ENCODE measurements at places on chromosomes 6 and 20. TPM values are rescaled to one million over a fixed set of nuclear protein-coding genes. Genes with fewer than 3 reads are reported as not detected.

GRCh38 chr6:137033828-137034227 lies 10.9 kb downstream of the IL20RA start:
- DNase-seq, result no peak

DNA sequence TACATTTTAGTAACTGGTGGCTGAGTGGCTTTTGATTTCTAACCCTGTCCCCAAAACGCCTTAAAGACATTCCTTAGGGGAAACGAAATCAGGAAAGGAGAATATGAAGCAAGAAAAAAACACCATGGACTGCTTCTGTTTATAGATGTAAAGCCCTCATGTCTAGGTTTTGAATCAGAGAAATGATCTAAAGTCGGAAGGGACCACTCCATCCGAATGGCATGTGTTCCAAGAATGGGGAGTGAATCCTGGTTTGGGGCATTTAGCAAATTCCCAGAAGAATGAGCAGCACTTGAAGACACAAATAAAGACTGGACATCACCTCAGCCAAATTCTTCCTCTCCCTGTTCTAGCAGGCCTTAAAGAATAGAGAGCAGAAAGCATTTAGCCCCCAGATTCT lies 65.6 kb downstream of the CAP2 start:
- DNase-seq, result no peak

DNA sequence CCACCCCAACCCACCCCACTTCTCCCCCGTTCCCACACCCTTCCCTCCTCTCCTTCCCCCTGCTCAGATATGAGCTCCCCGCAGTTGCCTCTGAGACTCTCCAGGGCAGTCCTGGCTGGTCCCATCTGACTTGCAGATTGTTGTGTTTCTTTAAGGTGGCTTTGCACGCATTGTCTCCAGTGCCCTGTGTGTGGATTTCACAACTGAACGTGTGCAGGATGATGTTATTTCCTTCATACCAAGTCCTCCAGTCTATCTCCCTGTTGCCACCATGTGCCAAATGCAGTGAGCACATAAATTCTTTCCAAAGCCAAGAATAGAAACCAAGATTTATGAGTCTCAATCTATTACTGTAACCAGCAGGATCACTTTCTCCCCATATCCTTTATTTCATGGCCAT lies 79.1 kb downstream of the TMEM242 start:
- DNase-seq, result no peak

- no peak for DNase-seq
Measured at GRCh38 chr6:6522709-6523108, 65.8 kb upstream of the LY86 start.

DNA sequence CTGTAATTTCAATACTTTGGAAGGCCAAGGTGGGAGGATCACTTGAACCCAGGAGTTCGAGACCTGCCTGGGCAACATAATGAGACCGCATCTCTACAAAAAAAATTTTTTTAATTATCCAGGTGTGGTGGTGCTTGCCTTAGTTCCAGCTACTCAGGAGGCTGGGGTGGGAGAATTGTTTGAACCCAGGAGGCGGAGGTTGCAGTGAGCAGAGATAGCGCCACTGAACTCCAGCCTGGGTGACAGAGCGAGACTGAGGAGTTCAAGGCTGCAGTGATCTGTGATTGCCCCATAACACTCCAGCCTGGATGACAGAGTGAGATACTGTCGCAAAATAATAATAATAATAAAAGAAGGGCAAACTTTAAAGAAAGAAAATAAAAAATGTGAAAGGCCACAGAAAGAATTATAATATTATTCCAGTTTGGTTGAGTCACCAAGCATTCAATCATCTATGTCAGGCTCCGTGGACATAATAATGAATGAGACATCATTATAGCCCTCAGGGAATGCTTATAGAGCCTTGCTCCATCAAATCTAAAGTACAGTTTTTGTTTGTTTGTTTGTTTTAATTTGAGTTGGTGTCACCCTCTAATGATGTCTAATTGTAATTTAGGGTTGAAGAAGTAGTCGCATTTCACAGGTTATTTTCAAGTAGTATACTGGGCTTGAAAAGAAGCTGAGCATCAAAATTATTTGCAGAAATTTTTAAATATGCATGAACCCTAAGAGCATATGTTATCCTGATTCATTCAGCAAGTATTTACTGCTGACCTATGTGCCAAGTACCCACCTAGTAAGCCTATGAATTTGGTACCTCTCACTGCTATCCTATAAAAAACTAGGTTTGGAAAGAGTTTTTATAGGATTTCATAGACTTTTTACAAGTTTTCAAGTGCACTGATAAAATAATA lies 15.1 kb downstream of the GLYATL3 start:
- no peak for DNase-seq

DNA sequence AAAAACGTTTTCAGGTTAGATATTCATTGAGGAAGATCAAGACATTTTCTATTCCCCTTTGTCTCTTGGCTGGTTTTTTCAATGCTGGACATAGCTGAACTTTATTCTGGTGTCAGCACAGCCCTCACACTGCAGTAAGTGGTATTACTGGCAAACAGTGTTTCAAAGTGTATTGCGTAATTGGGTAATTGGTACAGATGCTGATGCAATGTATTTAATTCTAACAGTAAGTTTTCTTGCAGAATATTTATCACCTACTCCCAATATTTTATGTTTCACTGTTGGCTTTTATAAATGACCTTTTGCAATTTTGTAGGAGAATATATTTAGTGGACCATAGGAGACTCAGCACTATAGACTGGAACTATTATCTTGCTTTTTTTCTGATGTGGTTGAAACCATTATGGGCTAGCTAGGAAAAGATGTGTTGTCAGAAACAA lies 287.6 kb upstream of the SOX4 start:
- DNase-seq, result no peak

DNA sequence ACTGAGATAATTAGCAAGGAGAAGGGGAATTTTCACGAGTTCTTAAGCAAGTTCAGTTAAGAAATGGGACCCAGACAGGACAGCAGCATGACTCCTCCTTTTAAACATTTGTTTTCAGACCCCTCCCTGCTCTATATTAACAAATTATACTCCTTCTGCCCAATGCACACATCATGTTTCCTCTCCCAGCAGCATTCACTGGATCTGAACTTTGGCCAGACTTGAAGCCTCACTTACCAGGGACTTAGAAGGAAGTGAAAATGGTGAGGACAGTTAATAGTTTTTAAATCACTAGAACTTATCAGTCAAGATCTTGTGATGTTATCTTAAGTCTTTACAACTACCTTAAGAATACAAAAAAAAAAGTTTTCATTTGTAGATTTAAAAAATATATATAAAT lies 1174.7 kb upstream of the MAP3K7 start:
- DNase-seq, result no peak

- DNase-seq, result no peak
Measured at GRCh38 chr6:128057541-128057940, 156.7 kb upstream of the THEMIS start.

DNA sequence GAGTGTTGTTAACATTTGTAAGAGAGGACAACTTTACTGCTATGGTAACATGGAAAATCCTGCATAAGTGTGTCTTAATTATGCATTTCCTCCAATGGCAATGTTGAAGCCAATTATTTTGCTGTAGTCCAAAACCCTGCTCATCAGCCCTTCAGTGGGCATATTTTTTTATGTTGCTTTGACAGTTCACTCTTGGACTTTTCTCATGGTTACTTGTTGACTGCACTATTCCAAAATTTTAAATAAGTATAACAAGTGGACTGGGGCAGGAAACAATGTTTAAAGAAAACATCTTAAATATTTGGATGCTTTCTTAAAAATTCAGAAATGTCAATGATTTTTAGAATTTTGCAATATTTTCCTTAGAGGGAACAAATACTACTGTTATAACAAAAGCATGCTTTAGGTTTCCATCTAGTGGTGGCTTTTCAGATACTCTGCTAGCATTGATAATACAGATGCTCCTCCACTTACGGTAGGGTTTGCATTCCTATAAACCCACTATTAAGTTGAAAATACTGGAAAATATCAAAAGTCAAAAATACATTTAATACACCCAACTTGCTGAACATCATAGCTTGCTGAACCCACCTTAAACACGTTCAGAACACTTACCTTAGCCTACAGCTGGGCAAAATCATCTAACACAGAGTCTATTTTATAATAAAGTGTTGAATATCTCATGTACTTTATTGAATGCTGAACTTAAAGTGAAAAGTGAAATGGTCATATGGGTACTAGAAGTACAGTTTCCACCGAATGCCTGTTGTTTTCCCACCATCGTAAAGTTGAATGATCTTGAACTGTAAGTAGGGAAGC lies 86.4 kb downstream of the ADGRG6 start:
- DNase-seq, result no peak

DNA sequence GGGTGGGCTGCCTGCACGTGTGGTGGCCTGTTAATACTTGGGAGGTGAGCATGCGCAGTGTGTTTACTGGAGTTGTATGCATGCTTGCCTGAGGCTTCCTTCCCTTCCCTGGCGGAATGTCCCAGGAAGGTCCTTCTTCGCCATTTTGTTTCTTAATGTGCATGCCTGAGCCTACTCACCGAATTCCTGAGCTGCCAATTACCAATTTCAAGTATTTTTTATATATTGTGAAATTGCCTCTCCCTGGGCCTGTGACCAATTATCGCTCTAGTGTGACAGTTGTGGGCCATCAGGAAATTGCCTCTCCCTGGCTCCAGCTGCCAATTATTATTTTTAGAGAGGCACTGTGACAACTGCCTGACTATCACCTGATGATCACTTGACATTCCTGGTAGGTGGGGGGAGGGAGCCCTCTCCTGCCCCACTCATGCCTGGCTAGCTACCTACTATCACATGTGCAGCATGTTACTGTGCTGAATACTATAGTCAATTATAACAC lies 70.0 kb downstream of the FAM50B start:
- no peak for DNase-seq

DNA sequence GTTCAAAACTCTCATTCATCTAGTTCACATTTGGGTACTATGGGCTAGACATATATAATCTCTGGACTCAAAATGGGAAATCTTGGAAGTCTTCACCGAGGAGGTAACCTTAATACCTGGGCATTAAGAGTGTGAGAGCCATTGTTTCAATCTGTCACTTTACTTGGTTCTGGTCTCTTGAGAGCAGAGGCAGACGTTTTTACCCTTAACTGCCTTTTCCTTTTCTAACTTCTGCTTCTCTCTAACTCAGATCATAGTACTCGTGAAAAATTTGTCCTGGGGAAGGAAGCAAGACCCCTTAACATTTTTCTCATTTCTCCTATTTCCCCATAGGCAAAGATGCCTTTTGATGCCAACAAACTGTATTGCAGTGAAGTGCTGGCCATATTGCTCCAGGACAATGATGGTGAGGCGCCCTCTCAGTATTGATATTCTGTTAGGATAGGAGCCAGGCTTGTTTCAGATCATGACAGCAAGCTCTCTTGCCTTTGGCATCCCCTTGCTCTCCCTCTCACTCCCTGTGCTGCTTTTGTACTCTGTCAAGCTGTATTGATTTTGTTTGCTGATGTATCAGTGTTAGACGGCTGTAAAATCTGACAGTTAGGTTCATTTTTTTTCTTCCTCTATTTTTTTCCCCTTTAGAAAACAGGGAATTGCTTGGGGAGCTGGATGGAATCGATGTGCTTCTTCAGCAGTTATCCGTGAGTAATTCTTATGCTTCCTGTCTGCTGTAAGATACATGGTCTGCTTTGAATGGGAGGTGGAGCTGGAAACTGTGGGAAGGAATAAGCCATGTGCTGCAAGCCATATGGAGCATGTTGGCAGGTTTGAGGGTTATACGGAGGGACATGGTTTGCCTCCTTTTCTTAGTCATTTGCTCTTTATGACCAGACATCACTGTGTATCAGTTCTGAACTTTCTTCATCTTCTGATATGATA lies 83.5 kb downstream of the CTNNBL1 start:
- DNase-seq, result no peak

GRCh38 chr6:20678831-20679352 lies 144.6 kb downstream of the CDKAL1 start:
- DNase-seq, result no peak

- DNase-seq, result no peak
Measured at GRCh38 chr6:69953491-69953890, 87.1 kb downstream of the COL19A1 start.

GRCh38 chr20:24612799-24613775 lies 143.7 kb downstream of the SYNDIG1 start:
- DNase-seq, result no peak

DNA sequence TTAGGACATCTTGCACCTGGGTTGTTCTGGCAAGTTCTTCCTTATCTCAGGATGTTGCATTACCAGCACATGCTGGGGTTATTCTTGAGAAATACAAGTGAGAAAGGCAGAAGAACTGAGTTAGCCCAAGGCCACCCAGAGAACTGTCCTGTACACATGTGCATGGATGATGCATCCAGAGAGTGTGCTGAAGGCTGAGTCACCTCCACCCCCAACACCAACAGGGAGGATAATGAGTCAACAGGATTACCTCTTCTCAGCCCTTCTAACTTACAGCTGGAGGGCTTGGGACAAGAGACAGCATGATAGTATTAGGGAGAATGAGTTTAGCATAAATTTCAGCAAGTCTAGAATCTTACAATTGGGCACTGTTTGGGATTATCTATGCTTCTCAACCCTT lies 8.5 kb downstream of the SCGN start:
- DNase-seq, result no peak

The LTB gene
- total RNA-seq, result 1.0 TPM

The MYO6 gene
- total RNA-seq, result 40.5 TPM

The PLAGL1 gene
- 1.6 TPM for total RNA-seq

The MROH8 gene
- total RNA-seq, result 0.89 TPM

The PI16 gene
- total RNA-seq, result 0.17 TPM

The ZC2HC1B gene
- not detected for total RNA-seq

The STMND1 gene
- not detected for total RNA-seq

The DDX27 gene
- 46.5 TPM for total RNA-seq
